ENCODE measurements at places on chromosomes 12 and 14. TPM values are rescaled to one million over a fixed set of nuclear protein-coding genes. Genes with fewer than 3 reads are reported as not detected.

- DNase-seq, result no peak
These were observed 19.9 kb downstream of the HECTD4 start for GRCh38 chr12:112362310-112362709.

DNA sequence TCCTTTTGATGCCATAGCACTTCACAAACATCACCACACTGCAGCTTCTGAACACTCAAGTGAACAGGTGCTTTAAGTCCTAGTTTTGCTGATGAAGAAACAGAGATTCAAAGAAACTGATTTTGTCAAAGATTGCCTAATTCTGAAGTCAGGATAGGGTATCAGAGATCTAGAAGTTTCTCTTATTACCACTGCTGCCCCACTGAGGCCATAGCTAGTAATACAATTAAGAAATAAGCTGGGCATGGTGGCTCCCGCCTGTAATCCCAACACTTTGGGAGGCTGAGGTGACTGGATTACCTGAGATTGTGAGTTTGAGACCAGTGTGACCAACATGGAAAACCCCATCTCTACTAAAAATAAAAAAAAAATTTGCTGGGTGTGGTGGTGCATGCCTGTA, 458.3 kb upstream of the SEL1L start:
- DNase-seq, result no peak

The MAP3K9 gene
- 5.4 TPM for polyA plus RNA-seq

DNA sequence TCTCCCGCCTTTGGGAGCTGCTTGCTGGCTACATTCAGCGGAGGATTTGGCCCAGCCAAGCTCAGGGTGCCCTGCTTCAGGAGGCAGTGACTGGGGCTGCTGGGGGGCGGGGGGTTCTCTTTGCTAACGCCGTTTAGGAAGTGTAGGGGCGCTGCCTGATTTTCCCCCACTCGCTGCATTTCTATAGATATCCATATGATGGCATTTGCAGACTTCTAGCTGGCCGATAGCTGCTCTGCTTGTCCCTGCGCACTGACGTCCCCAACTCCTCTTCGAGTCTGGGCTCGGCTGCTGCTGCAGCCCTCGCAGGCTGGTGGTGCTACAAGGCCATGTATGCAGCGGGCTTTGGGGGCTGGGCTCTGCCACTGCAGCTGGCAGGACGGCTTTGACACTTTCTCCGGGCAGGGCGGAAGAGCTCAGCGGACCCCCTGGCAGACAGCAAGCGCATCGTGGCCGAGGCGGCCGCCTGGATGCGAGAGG, 3.1 kb downstream of the LRFN5 start:
- DNase-seq, result no peak

DNA sequence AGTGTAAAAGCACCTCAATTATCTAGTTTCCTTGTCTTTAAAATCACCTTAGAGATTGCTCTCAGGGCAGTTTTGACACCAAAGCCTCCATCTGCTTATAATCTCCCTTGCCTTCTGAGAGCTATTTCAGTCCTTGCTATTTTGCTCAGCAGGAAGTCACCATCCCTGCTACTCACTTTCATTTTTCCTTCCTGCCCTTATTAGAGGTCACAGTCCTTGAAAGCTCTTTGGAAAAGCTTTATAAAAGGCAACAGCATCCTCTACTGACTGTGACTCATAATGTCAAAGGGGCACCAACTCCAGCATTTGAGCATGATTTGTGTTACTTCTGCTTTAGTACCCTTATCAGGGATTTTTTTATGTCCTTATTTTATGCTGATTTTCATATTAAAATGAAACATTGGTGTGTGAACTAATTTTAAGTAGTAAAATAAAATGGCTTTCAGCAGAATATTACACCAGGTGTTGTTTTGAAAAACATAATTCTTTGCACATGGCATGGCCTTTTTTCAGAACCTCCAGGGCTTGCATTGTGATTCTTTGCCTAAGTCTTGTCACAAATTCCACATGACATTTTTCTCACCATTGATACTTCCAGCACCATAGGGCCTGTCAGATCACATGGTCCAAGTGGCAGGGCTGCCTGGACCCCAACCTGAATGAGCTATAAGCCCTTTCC, 213.0 kb downstream of the ADAMTS20 start:
- DNase-seq, result no peak

The EXOC3L4 gene
- polyA plus RNA-seq, result 5.8 TPM

DNA sequence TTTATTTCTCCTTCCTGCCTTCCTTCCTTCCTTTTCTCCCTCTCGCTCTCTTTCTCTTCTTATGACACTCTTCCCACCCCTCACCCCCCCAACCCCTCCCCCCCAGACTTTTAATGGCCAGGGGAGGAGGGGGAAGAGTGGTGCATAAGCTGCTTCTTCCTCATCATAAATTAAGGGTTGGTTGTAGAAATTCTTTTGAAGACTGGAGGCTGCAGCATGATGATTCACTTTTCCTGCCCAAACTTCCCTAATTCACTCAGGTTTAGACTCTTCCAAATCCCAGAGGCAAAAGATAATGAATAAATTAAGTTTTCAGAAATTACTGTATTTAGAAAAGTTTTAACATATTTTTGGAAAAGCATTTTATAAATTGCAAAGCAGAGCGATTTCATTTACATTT, 58.2 kb downstream of the GRIP1 start:
- no peak for DNase-seq

GRCh38 chr14:74160763-74161162, 76.0 kb downstream of the LIN52 start:
- no peak for DNase-seq

The OR4E2 gene
- not detected for polyA plus RNA-seq

Measured in left renal cortex interstitium (tissue), 4 donors.